Activated CD4-positive, alpha-beta T cell treated with anti-CD3 and anti-CD28 coated beads for 36 hours (primary cell): ENCODE measurements at places on chromosomes 13 and 19.

DNA sequence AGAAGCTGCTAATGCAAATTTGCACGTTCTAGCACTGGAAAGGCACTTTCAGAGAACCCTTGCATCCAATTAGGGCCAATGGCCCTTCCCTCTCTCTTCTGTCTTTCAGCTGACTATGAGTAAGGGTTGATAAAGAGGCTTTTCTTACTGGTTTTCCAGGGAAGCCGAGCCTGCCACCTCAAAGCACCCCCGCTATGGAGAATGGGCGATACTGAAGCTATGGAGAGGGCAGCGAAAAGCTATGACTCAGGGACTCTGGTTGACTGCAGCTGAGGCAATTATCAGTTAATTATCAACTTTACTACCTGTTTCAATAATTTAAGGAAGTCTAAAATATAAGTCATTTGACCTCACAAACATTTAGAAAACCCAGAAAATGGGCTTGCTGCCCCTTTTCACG, 115.8 kb downstream of the TRPC4 start:
- no peak for DNase-seq

- DNase-seq = no peak
Measured at GRCh38 chr13:112333756-112334543, 42.2 kb upstream of the SPACA7 start.

DNA sequence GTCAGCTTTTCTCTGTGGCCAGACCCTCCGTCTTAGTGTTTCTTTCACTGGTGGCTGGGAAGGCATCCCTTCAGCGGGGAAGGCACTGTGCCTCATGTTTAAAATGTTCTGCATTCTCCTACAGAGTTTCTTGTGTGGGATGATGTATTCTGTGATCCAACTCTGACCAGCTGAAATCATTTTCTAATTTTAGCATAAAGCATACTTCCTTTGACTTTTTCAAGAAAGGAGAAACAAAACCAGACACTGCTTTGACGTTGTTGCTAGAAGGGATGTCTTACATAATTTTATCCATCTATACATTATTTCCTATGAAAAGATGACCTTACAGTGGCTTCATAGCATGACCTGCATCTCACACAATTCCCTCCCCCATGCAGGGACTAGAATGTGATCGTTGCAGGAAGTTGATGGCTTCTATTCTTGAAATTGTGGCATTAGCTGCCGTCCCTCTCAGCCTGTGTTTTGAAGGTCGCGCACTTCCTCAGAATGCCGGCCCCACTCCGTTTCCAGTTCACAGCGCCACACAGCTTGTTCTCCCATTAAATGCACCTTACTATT, 38.6 kb upstream of the TEX29 start:
- no peak for DNase-seq

- DNase-seq = no peak
Measured at GRCh38 chr19:16000024-16000663, 51.3 kb downstream of the OR10H4 start.

DNA sequence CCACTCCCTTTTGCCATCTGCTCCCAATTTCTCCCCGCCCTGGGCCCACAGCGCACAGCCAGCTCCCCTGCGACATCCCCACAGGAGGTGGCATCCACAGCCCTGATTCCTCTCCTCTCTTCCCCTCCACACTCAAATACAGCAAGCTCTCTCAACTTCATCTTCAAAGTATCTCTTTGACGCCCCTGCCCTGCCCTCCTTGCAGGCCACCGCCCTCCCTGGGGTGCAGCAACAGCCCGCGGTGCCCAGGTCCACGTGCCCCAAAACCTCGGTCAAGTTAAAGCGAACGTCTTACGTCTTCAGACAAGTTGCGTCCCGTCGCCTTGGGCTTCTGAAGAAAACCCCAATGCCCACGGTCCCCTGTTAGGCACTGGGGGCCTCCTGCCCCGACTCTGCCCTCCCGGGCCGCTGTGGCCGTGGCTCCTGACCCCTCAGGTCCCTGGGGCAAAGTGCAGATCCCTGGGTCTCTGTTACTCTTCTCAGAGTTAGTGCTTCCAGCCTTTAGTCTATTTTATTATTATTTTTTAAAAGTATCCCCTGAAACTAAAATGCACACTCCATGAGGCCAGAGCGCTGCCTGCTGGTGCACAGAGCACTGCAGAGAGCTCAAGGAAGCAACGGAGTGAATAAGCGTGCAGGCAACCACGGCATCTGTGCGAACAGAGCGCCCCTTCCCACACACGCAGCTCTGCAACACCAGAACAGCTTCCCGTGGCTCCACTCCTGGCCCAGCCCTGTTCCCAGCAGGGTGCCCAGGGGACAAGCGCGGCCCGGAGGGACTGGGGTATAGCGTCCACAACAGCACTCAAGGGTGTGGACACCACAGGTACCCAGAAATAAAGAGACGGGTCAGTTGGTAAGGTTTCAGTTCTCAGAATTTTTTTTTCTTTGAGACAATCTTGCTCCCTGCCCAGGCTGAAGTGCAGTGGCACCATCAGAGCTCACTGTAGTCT, 26.4 kb downstream of the IL17D start:
- no peak for DNase-seq

DNA sequence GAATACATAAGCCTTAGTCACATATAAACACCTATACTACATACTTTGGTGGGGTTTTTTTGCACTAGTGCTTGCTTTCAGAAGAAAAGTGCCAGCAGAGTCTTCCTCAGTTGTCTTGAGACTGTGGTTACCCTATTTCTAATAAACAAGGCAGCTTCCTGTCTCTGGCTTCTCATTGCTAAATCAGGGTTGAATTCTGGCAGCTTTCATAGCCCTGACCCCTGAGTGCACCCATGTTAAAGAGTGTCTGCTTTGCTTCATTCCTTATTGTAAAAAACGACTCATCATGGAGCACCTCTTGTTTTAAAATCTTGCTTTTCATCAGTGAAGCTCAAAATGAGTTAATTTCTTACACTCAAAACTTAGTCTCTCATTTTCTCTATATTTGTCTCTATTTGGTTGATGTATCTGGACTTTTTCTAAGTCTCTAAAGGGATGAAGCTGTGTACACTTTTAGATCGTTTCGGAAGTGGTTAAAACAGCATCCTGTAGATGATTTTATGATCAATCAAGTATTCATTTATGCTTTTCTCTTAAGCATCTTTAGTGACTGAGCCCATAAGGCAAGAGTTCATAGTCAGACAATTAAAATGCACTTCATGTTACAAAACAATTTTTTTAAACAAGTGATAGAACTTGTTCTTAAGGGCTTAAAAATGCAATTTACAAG, 72.1 kb downstream of the KLF12 start:
- DNase-seq = peak; percentile 29

- no peak for DNase-seq
Measured at GRCh38 chr13:94332359-94333096, 147.0 kb downstream of the DCT start.

GRCh38 chr19:2613507-2614295, 88.8 kb downstream of the GNG7 start:
- peak; percentile 78 for DNase-seq

DNA sequence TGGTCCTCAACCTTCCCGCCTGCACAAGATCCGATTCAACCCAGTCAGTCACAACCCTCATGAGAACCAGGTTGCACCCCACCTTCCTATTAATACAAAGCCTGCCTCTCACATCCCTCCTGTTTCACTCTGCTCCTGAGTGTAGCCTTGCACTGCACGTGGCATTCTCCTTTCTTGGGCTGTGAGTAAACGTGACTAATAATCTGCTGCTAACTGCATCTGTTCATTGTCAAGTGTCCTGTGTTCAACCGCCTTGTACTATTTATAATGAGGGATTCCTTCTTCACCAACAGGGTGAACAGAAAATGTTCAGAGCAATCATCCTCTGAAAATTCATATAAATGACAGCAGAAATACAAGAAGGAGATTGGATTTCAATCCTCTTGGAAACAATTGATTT, 1608.2 kb downstream of the SLITRK5 start:
- DNase-seq = no peak

DNA sequence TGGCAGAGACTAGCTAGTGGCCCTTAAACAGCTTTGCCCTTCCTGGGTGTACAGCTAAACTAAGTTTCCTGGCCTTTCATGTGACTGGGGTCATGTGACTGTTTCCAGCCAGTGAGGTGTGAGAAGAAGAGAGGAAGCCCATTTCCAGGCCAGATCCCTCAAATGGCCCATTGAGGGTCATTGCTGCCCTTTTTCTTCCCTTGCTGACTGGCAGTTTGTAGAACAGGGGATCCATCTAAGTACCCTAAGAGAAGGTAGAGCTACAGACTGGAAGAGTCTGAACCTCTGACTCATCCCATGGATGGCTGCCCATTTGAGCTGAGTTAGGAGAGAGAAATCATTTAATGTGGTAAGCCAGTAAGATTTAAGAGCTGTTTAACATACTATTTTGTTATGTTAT, 2.8 kb downstream of the SWSAP1 start:
- peak; percentile 56 for DNase-seq

- DNase-seq = peak; percentile 9
Measured at GRCh38 chr19:41161903-41162302, 31.1 kb upstream of the CYP2S1 start.

GRCh38 chr19:1000095-1000494, at the start of gene GRIN3B:
Gene GRIN3B (plus strand): TSS chr19:1000419. CDS start chr19:1000438, 19 bp downstream.
- peak; percentile 89 for DNase-seq

GRCh38 chr13:52804202-52804641, 44.2 kb downstream of the PCDH8 start:
- no peak for DNase-seq

DNA sequence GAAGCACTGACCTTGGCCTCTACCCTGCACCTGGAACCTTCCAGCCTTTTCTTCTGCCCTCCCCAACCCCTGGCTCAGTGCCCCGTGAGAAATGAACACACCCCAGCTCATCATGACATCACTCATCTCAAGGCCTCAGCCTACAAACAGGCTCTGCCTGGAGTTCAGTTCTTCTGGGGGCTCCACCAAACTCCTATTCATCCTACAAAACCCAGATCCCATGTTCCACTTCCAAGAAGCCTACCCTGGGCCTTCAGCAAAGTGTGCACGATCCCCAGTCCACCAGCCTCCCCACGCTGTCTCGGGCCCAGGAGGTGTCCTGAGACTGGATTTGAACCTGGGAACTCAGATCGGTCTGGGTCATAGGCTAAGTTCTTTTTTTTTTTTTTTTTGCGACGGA, 9.0 kb upstream of the SHC2 start:
- DNase-seq = no peak

GRCh38 chr19:32773126-32773525, 53.6 kb downstream of the TDRD12 start:
- no peak for DNase-seq

GRCh38 chr19:55005684-55006488, 32.2 kb downstream of the GP6 start:
- peak; percentile 65 for DNase-seq

DNA sequence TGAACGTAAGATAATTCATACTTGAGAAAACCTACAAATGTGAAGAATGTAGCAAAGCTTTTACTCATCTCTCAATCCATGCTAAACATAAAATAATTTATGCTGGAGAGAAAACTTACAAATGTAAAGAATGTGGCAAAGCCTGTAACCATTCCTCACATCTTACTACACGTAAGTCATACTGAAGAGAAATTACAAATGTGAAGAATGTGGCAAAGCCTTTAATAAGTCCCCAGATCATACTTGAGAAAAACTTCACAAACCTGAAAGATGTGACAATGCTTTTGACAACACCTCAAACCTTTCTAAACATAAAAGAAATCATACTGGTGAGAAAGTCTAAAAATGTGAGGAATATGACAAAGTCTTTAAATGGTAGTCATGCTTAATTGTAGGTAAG, 89.4 kb downstream of the ZNF675 start:
- no peak for DNase-seq

DNA sequence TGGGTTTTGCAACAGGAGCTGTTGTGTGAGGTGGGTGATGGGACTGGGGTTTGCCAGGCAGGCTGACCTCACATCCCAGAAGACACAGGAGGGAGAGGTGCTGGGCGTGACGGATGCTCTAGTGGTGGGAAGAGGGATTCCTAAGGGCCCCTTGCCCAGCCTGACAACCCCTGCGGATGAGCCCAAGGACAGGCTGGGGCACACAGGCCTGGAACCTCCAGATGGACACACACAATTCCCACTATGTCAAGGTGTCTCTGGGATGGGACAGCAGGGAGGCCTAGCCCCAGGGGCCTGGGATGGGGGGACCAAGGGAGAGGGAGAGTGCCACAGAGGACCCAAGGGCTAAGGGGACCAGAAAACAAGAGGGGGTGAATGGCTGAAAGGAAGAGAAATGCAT, 191.5 kb downstream of the ZNF536 start:
- DNase-seq = no peak

- no peak for DNase-seq
Measured at GRCh38 chr13:111659219-111659775, 338.9 kb downstream of the TEX29 start.

GRCh38 chr13:51945149-51945548, 66.1 kb downstream of the ATP7B start:
- DNase-seq = no peak

- peak; percentile 36 for DNase-seq
Measured at GRCh38 chr19:38441657-38442348, 8.3 kb downstream of the RYR1 start.

DNA sequence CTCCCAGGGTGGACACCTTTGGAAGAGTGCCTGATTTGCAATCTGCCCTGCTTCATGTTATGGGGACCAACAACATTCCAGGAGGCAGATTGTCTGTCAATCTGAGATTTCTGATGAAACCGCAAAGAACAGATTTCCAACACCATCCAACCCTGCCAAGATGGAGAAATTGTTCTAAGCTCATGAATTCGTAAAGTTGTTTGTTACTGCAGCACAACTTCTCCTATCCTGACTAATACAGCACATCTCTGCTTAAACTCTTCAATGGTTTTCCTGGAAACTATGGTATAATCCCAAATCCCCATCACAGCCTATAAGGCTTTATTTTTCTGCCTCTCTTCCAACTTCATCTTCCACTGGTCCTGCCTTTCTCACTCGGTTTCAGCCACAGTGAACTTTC, 210.3 kb upstream of the TSHZ3 start:
- no peak for DNase-seq

- DNase-seq = no peak
Measured at GRCh38 chr19:1749373-1750342, 3.6 kb upstream of the ONECUT3 start.

GRCh38 chr13:107518780-107519179, 696.6 kb downstream of the LIG4 start:
- DNase-seq = no peak

GRCh38 chr13:46183018-46183946, 1.3 kb upstream of the LCP1 start:
- DNase-seq = no peak

GRCh38 chr13:39253774-39254173, 215.5 kb downstream of the NHLRC3 start:
- no peak for DNase-seq

- DNase-seq = no peak
Measured at GRCh38 chr13:46079770-46080169, 25.1 kb downstream of the CPB2 start.

DNA sequence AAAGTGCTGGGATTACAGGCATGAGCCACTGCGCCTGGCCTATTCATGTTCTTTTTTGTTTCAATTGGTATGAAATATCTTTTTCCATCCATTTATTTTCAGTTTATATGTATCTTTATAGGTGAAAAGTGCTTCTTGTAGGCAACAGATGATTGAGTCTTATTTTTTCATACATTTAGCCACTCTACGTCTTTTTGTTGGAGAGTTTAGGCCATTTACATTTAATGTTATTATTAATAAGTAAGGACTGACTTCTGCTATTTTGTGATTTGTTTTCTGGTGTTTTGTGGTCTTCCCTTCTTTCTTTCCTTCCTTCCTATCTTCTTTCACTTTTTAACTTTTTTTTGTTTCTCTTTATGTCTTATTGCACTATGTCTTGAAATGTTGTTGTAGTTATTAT, 16.7 kb upstream of the KBTBD7 start:
- no peak for DNase-seq
